ENCODE measurements at places on chromosomes 16 and 17.

- DNase-seq: no peak
Observed at GRCh38 chr16:68490829-68491575, 42.7 kb upstream of the SMPD3 start.

GRCh38 chr17:71260366-71260940 lies 860.4 kb upstream of the SOX9 start:
- no peak for DNase-seq

GRCh38 chr16:54937671-54938211 lies 7.1 kb downstream of the IRX5 start:
- no peak for DNase-seq

DNA sequence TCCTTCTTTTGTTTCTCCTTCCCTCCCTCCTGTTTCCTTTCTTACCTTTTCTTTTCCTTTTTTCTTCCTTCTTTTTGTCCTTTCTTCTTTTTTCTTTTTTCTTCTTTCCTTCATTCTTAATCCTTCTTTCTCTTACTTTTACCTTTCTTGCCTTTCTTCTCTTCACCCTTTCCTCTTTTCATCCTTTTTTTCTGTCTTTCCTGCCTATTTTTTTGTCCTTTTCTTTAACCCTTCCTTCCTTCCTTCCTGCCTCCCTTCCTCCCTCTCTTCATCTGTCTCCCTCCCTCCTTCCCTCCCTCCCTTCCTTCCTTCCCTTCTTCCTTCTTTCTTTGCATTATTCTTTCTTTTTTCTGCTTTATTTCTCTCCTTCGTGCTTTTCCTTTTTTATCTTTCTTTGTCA lies 160.7 kb downstream of the AXIN2 start:
- DNase-seq: no peak

GRCh38 chr17:70533427-70533826 lies 364.1 kb downstream of the KCNJ2 start:
- DNase-seq: no peak

Measured in stimulated activated CD8-positive, alpha-beta memory T cell treated with anti-CD3 and anti-CD28 coated beads, Interleukin-7, amount 100 ng/mL, for 1 hour (primary cell).